ENCODE measurements at places on chromosomes 7 and 10.

- no peak for DNase-seq
Measured at GRCh38 chr10:64637939-64638338, 1116.7 kb downstream of the REEP3 start.

- no peak for DNase-seq
Measured at GRCh38 chr10:31959461-31960173, 31.0 kb upstream of the ARHGAP12 start.

DNA sequence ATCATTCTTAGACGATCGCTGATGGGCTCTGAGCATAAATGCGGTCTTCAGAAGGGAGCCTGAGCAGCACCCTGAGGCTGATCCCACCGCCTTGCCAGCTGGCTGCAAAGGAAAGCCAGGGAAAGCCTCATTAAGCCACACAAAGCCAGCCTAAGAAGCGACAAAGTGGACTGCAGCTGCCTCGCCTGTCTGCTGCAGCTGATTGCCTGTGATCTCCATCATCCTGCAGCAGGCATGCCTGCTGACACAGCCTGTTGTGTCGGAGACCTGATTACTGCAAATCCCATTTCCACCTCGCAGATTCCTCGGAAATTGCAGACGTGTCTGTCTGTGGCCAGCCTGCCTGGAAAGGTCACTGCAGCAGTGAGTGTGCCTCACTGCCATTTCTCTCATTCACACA lies 1087.0 kb upstream of the AUTS2 start:
- DNase-seq, result no peak

GRCh38 chr10:10584161-10584560 lies 433.5 kb upstream of the CELF2 start:
- DNase-seq, result no peak

DNA sequence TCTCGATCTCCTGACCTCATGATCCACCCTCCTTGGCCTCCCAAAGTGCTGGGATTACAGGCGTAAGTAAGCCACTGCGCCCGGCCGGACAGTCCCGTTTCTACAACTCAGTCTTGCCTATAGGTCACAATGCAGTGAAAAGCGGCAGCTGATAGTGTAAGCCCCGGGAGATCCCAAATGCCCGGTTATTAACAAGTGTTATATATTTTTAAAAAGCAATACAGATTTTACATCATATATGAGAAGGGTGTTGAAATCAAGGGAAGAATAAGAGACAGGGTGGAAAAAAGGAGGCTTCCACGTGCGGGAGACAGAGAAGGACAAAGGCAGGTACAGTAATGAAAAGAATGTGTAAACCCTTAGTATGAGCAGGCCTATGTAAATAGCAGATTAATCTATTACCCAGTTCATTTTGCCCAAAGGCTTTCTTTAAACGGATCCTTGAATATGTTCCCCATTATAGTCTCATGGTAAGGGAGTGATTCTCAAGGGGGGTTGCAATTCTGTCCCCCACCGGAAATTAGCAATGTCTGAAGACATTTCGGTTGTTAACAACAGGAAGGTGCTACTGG lies 170.8 kb downstream of the PDE1C start:
- no peak for DNase-seq

Measured in tibial nerve (tissue), 4 donors.